WTC11 (cell line): ENCODE measurements at places on chromosomes 12 and 14. TPM values are rescaled to one million over a fixed set of nuclear protein-coding genes. Genes with fewer than 3 reads are reported as not detected.

The WSCD2 gene
- 1.1 to 1.6 TPM (median 1.6 TPM) in 3 replicates for total RNA-seq

The TMEM119 gene
- 0.16 to 0.25 TPM (median 0.20 TPM) in 3 replicates for total RNA-seq

- no peaks in the 10 kb centered on the region for H3K27me3 ChIP-seq
- DNase-seq: no peak
- no peak overlapping the region for H3K4me3 ChIP-seq
Observed at GRCh38 chr12:111954969-111955368, 58.0 kb downstream of the TMEM116 start.

GRCh38 chr14:59964251-59965007 lies 44.5 kb downstream of the LRRC9 start:
- H3K4me3 ChIP-seq: peak overlapping the region; percentile 75
- peaks cover 10% of the 10 kb centered on the region; the same call in 1 of the 2 replicates for H3K4me1 ChIP-seq
- H3K27ac ChIP-seq: no peak overlapping the region

DNA sequence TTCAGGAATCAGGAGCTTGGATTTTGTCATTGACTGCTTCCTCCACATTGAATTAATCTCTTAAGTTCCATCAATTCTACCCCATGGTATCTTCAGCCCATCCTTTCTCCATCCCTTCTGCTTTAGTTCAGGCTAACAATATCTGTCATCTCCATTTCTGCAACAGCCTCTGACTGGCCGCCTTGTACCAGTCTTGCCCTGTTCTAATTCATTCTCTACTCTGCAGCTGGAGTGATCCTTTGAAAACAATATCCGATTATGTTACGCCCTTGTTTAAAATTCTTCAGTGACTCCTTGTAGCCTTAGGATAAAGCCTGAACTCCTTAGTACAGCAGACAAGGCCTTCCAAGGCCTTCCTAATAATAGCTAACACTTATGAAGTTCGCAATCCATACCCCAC lies 170.2 kb downstream of the ETV6 start:
- H3K27ac ChIP-seq: no peak overlapping the region
- peaks cover 4% of the 10 kb centered on the region; the same call in 1 of the 2 replicates for H3K36me3 ChIP-seq
- DNase-seq: no peak
- no peaks in the 10 kb centered on the region for H3K27me3 ChIP-seq
- H3K4me1 ChIP-seq: peaks cover 51% of the 10 kb centered on the region
- H3K4me3 ChIP-seq: no peak overlapping the region

- peaks cover 12% of the 10 kb centered on the region for H3K4me1 ChIP-seq
- no peak overlapping the region for H3K4me3 ChIP-seq
- no peak overlapping the region for H3K27ac ChIP-seq
- H3K27me3 ChIP-seq: no peaks in the 10 kb centered on the region
Observed at GRCh38 chr12:15013634-15014179, 40.9 kb downstream of the PDE6H start.

- no peaks in the 10 kb centered on the region for H3K27me3 ChIP-seq
- H3K4me3 ChIP-seq: no peak overlapping the region
- peaks cover 4% of the 10 kb centered on the region; the same call in 1 of the 2 replicates for H3K36me3 ChIP-seq
- H3K4me1 ChIP-seq: no peaks in the 10 kb centered on the region
- no peak for DNase-seq
Observed at GRCh38 chr12:64099397-64099796, 122.7 kb downstream of the KICS2 start.

DNA sequence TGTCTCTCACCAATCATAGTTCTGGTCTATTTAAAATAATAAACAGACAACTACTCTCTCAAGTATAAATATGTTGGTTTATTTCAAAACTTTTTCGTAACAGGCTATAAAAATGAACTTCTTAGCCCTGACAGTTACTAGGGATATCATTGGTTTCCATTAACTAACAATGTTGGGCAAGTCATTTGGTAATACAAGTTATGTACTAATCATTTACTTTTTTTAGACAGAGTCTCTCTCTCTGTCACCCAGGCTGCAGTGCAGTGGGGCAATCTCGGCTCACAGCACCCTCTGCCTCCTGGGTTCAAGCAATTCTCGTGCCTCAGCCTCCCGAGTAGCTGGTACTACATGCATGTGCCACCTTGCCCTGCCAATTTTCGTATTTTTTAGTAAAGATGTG lies 14.6 kb upstream of the KANSL2 start:
- H3K36me3 ChIP-seq: peaks cover 65% of the 10 kb centered on the region
- no peaks in the 10 kb centered on the region for H3K4me1 ChIP-seq
- H3K27ac ChIP-seq: no peak overlapping the region; the same call in 1 of the 2 replicates

The HELB gene
- total RNA-seq: 9.7 to 12.5 TPM (median 10.2 TPM) in 3 replicates

DNA sequence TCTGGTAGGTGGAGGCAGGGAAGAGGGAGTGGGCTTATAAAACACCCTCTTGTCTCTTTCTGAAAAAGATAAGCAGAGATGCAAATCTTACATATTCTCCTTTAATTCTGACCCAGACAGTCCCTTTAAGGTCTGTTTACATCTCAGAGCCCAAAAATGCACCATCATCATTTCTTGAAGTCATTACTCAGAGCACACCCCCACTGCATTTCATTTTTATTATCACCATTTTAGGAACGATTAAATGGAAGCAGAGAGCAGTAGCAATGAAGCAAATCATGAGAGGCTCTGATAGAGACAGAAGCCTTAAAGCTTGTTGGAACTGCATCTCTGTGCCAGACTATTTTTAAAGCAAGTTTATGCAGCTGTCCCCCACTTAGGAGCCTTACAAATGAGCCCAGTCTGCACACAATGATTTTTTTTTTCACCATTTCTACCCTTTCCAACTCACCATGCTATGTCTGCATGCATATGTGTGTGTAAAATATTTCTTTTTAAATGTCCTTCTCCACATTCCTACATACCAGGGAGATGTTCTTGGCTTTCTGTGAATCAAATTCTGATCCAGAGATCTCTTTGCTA lies 311.0 kb downstream of the GRIN2B start:
- peaks cover 3% of the 10 kb centered on the region for H3K27me3 ChIP-seq
- no peaks in the 10 kb centered on the region for H3K36me3 ChIP-seq
- H3K27ac ChIP-seq: no peak overlapping the region
- no peaks in the 10 kb centered on the region for H3K4me1 ChIP-seq
- H3K4me3 ChIP-seq: no peak overlapping the region
- DNase-seq: no peak

The KERA gene
- total RNA-seq: not detected in 3 replicates

- H3K27me3 ChIP-seq: no peaks in the 10 kb centered on the region
- peaks cover 15% of the 10 kb centered on the region for H3K4me1 ChIP-seq
- DNase-seq: no peak
- no peak overlapping the region for H3K4me3 ChIP-seq
Observed at GRCh38 chr12:75756771-75757170, 245.4 kb upstream of the KRR1 start.

The GLIPR1L1 gene
- 0.69 TPM in 1 of 3 replicates, not detected in the others for total RNA-seq

- no peaks in the 10 kb centered on the region for H3K36me3 ChIP-seq
- H3K4me1 ChIP-seq: no peaks in the 10 kb centered on the region
- DNase-seq: no peak
- H3K4me3 ChIP-seq: no peak overlapping the region
Observed at GRCh38 chr12:132157733-132158409, 13.6 kb downstream of the NOC4L start.

The DDX55 gene
- 35.0 to 45.5 TPM (median 44.2 TPM) in 3 replicates for total RNA-seq

The GPRC5D gene
- 0.33 TPM in 1 of 3 replicates, not detected in the others for total RNA-seq

GRCh38 chr14:75604979-75605851 lies 26.8 kb downstream of the FLVCR2 start:
- no peaks in the 10 kb centered on the region for H3K36me3 ChIP-seq
- no peaks in the 10 kb centered on the region for H3K27me3 ChIP-seq
- peak overlapping the region; percentile 21; the same call in 1 of the 2 replicates for H3K27ac ChIP-seq
- no peak overlapping the region for H3K4me3 ChIP-seq
- peaks cover 13% of the 10 kb centered on the region for H3K4me1 ChIP-seq

GRCh38 chr12:119758722-119759121 lies 90.8 kb downstream of the PRKAB1 start:
- no peak overlapping the region for H3K27ac ChIP-seq
- H3K4me1 ChIP-seq: no peaks in the 10 kb centered on the region
- H3K27me3 ChIP-seq: no peaks in the 10 kb centered on the region
- DNase-seq: no peak

DNA sequence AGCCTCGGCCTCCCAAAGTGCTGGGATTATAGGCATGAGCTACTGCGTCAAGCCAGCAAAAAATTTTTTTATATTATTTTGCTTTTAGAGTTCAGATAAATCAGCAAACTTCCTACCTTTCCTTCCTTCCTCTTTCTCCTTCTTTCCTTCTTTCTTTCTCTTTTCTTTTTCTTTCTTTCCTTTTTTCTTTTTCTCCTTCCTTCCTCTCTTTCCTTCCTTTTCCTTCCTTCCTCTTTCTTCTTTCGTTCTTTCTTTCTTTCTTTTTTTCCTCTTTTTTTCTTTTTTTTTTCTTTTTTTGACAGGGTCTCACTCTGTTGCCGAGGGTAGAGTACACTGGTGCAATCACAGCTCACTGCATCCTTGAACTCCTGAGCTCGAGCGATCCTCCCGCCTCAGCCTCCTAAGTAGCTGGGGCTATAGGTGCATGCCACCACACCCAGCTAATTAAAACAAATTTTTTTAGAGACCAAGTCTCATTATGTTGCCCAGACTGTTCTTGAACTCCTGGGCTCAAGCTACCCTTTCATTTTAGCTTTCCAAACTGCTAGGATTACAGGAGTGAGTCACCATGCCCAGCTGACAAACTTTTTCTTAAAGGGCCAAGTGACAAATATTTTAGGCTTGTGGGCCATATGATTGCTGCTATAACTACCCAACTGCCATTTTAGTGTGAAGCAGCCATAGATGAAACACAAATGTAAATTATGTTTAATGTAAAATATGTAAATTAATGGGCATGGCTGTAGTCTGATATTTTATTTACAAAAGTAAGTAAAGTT lies 7.1 kb upstream of the WASHC4 start:
- H3K27ac ChIP-seq: no peak overlapping the region
- peaks cover 25% of the 10 kb centered on the region for H3K36me3 ChIP-seq
- no peak overlapping the region for H3K4me3 ChIP-seq

DNA sequence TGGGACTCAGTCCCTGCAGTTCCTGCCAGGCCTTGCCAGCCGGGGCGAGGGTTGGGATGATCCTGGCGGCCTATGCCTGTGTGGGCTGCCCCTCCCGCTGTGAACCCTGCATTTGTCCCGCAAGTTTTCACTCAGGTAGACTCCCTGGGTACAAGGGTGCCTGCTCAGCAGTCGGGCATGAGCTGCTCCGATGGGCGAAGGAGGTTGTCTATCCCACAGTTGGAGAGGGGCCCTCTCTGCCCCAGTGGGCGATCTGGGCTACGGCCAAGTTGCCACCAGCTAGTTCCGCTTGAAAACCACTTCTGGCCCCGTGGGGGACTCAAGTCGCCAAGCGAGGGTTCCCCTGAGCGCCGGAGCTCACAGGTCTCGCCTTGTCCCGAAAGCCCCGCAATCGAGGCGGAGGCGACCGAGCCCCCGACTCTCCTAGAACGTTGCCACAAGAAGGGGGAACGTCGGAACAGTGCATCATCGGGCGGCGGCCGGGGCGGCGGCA lies 365 bp upstream of the TPI1 start:
- no peaks in the 10 kb centered on the region for H3K27me3 ChIP-seq
- DNase-seq: peak; percentile 32
- H3K4me1 ChIP-seq: peaks cover 57% of the 10 kb centered on the region
- peak overlapping the region; percentile 68; the same call in 1 of the 2 replicates for H3K27ac ChIP-seq
- H3K36me3 ChIP-seq: peaks cover 68% of the 10 kb centered on the region

- no peak overlapping the region for H3K27ac ChIP-seq
- H3K36me3 ChIP-seq: no peaks in the 10 kb centered on the region
- H3K4me1 ChIP-seq: peaks cover 26% of the 10 kb centered on the region
- H3K4me3 ChIP-seq: no peak overlapping the region
Observed at GRCh38 chr12:132253698-132254480, 75.5 kb downstream of the GALNT9 start.

DNA sequence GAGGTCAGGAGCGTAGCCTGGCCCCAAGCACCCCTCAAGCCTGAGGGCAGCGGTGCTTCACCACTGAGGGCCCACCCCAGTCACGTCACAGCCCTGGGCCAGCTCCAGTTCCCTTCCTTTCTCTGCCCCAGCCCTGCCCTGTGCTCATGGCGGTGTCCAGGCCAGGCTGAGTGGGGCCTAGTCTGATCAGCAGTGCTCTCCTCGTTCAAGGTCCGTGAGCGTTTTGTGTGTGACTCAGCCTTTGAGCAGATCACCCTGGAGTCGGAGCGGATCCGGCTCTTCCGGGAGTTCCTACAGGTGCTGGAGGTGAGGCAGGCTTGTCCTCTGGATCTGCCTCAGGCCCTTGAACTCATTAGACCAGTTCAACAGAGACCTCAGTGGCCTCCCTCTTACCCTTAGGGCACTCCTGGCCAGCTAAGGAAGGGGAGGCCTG lies 19.0 kb downstream of the PRPF40B start:
- DNase-seq: no peak
- peaks cover 16% of the 10 kb centered on the region for H3K4me1 ChIP-seq
- no peak overlapping the region for H3K4me3 ChIP-seq

The FOXA1 gene
- 0.21 to 0.34 TPM (median 0.28 TPM) in 3 replicates for total RNA-seq

The KRT4 gene
- total RNA-seq: not detected in 3 replicates

DNA sequence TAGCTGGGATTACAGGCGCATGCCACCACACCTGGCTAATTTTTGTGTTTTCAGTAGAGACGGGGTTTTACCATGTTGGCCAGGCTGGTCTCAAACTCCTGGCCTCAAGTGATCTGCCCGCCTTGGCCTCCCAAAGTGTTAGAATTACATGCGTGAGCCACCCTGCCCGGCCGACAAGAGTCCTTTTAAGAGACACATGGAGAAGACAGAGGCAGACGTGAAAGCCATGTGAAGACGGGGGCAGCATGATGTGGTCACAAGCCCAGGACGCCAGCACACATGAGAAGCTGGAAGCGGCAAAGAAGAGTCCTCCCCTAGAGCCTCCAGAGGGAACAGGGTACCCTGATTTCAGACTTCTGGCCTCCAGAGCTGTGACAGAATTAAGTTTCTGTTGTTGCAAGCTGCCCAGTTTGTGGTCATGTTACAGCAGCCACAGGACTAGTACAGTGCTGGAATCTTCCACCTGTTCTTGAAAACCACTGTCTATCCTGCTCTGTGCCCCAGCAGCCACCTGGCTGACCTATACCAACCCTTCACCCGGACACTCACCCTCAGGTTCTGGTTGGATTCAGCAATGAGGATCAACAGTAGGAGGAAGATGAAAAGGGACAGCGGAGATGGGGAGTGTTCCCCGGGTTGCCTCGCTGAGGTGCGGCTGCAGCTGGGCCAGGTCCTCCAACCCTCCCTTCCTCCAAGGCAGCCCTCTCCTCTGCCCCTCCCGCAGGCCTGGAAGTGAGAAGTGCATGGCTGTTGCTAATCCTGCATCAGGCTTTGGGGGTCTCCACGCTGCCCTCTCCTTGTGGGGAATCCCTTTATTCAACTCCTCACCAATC lies 16.9 kb downstream of the VPS37B start:
- DNase-seq: no peak
- H3K36me3 ChIP-seq: no peaks in the 10 kb centered on the region; the same call in 1 of the 2 replicates
- peaks cover 26% of the 10 kb centered on the region for H3K4me1 ChIP-seq
- no peak overlapping the region for H3K27ac ChIP-seq

GRCh38 chr12:124207617-124208016 lies 87.3 kb upstream of the RFLNA start:
- no peak overlapping the region for H3K4me3 ChIP-seq
- H3K27me3 ChIP-seq: peaks cover 11% of the 10 kb centered on the region
- no peak for DNase-seq
- peaks cover 14% of the 10 kb centered on the region for H3K36me3 ChIP-seq
- no peak overlapping the region for H3K27ac ChIP-seq

The MYO1H gene
- 0.44 to 0.60 TPM (median 0.50 TPM) in 3 replicates for total RNA-seq

The ASIC1 gene
- 3.9 to 4.9 TPM (median 4.5 TPM) in 3 replicates for total RNA-seq

- H3K4me1 ChIP-seq: peaks cover 25% of the 10 kb centered on the region
- H3K36me3 ChIP-seq: peaks cover 10% of the 10 kb centered on the region
- no peaks in the 10 kb centered on the region for H3K27me3 ChIP-seq
- no peak for DNase-seq
- no peak overlapping the region for H3K27ac ChIP-seq
Observed at GRCh38 chr12:62834406-62834805, 100.5 kb downstream of the PPM1H start.
